ENCODE measurements at places on chromosomes 12 and 14.

- no peak for DNase-seq
Observed at GRCh38 chr12:129423041-129423580, 480.7 kb downstream of the TMEM132D start.

DNA sequence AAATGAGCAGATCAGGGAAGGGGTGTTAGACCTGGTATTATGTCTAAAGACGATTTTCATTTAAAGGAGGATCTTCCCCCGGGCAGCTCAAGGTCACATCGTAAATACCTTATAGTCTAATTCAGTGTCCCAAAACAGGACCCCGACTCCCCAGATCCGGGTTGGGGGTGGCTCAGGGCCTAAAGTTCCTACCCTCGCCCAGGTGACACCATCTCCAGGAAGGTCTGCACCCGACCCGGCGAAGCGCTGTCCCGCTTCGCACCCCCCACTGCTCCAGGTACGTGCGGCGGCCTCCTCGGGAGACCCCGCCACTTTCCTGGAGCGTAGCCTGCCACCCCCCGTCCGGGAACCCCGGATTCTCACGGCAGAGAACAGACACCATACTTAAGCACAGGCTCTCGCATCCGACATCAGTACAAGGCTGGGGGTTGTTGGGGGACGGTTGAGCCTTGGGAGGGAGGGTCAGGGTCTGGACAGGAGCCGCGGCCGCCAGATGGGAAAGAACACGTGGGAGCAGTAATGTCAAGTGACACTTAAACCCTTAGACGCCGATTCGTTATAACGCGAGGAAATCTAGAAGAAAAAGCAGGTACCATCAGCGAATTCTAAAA is 556 bp downstream of the TIMM9 start:
- peak; percentile 47 for DNase-seq

GRCh38 chr14:90671382-90672234 is 144.6 kb downstream of the TTC7B start:
- no peak for DNase-seq

- no peak for DNase-seq
Observed at GRCh38 chr14:36944307-36945010, 227.9 kb downstream of the SLC25A21 start.

DNA sequence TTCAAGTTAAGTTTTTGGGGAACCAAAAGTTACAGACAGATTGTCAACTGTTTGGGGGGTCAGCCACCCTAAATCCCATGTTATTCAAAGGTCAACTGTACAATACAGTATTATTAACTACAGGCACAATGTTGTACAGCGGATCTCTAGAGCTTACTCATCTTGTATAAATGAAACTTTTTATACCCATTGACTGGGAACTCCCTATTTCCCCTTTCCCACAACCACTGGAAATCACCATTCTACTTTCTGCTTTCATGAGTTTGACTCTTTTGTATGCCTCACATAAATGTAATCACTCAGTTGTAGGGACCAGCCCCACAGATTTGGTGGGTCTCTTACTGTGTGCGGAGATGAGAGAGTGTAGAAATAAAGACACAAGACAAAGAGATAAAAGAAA is 57.8 kb downstream of the SLCO1B3 start:
- DNase-seq: no peak

- no peak for DNase-seq
Observed at GRCh38 chr14:102985665-102986064, 63.2 kb downstream of the AMN start.

GRCh38 chr14:90319173-90319572 is 12.6 kb downstream of the NRDE2 start:
- DNase-seq: no peak

DNA sequence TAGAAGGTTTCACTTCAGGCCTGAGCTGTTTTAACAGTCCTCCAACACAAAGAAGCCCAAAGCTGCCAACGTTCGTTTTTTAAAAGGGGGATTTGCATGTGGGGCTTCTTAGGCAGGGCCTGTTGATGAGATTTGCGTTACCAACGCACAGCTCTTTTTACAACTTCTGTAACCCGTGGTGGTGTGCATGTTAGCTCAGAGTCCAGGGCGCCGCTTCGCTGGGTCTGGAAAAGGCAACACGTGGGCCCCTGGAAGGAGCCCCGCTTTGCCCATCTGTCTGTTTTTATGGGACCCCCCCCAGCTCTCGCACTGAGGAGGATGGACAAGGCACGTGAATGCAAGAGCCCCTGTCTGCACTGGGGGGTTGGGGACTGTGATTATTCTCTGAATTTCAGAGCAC is 84.0 kb downstream of the ESR2 start:
- DNase-seq: no peak

DNA sequence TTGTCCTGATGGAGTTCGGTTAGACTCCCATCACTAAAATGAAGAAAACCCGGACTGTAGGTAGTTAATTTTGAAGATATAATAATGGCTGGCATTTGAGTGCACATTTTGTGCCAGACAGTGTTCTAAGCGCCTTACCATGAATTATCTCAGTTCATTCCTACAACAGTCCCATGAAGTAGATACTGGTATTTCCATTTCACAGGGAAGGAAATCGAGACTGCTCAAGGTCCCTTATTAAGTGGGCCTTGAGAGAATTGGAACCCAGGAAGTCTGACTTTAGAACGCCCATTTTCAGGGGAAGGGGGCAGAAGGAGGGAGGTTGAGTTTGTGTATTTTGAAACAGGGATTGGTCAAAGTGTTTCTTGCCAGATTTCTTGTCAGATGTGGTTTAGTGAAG is 855 bp downstream of the MNAT1 start:
- DNase-seq: no peak

- no peak for DNase-seq
Observed at GRCh38 chr12:90653040-90653439, 301.9 kb downstream of the CCER1 start.

- DNase-seq: no peak
Observed at GRCh38 chr12:59780605-59781135, 184.8 kb downstream of the SLC16A7 start.

GRCh38 chr12:69173368-69173767 is 66.0 kb upstream of the CPSF6 start:
- no peak for DNase-seq

GRCh38 chr12:67649261-67649569 is 670 bp downstream of the DYRK2 start:
- no peak for DNase-seq

- peak; percentile 6 for DNase-seq
Observed at GRCh38 chr14:72024043-72024407, 91.8 kb downstream of the RGS6 start.

DNA sequence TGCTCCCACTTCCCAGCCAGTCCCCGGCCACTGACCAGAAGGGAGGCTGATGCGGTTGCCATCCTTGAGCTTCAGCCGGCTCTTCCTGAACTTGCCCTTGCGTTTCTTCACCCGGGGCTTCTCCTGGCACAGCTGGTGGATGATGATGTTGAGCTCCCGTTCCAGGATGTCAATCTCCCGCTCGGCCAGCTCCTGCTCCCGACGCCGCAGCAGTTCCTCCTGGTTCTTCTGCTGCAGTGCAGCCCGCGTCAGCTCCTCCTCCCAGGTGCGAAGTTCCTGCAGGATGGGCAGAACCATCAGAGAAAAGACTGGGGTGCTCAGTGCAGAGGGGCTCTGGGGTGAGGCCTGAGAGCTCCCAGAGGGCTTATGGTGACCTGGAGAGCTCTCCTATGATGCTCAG is 67.0 kb downstream of the MAP3K9 start:
- no peak for DNase-seq
